NCI-H1092 treated with DMSO at 0.1 percent for 48 hours (cell line): ENCODE measurements at places on chromosomes 6 and 20.

GRCh38 chr6:145175470-145175869 lies 559.9 kb downstream of the EPM2A start:
- no peak for DNase-seq

- no peak for DNase-seq
These were observed at the start of gene CDH26 for GRCh38 chr20:59958123-59958522. TSS of gene CDH26 (plus strand) at chr20:59958423. CDS start at chr20:59958727, 304 bp downstream.

GRCh38 chr6:111122458-111123286 lies 35.4 kb downstream of the SLC16A10 start:
- DNase-seq, result no peak

DNA sequence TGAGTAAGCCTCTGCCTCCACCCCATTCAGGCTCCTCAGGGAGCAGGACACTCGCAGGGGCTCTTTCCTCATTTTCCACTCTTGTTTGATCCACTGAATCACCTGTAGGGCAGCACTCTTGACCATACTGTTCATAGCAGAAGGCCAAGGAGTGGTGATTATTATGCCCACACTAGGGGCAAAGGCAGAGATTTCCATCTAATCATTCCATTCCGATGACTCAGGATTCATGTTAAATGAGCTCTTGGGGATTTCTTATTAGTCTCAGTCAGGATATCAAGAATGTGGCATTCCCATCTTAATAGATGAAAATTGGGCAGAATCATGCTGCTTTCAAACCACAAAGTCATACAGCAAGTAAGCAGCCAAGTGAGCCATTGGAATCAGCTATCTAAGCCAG lies 101.9 kb upstream of the MOCS1 start:
- DNase-seq, result no peak

DNA sequence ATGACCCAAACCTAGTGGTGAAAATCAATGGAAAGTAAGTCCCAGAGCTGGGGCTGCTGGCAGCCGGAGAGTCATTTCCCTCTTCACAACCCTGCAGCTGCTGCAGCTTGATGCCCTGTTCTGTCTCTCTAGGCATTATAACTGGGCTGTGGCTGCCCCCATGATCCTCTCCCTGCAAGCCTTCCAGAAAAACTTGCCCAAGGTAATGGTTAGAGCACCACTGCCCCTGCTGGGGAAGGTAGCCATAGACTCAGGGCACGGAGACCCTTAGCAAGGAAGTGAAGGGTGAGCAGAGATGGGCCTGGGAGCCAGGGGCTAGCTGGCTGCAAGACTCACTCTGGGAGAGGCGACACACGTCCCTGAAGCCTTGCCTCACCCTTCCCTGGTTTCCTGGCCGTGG lies 12.0 kb downstream of the LPIN3 start:
- DNase-seq, result no peak
